Stimulated activated CD8-positive, alpha-beta memory T cell treated with anti-CD3 and anti-CD28 coated beads, Interleukin-7, amount 100 ng/mL, for 24 hours (primary cell): ENCODE measurements at places on chromosomes 2 and 18.
A peak's percentile ranks its signal among the peaks of the same experiment; 100 is the strongest.

DNA sequence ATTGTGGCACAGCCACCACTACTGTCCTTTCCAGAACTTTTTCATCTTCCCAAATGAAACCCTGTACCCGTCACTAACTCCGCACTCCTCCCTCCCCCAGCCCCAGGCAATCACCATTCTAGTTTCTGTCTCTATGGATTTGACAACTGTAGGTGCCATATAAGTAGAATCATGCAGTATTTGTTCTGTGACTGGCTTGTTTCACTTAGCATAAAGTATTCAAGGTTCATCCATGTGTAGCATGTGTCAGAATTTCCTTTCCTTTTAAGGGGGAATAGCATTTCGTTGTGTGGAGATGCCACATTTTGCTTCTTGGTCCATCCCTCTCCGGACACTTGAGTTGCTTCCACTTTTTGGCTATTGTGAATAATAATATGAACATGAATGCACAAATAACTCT is 842 bp upstream of the CKAP2L start:
- DNase-seq: no peak

GRCh38 chr2:137254052-137254451 is 488.7 kb downstream of the THSD7B start:
- DNase-seq: no peak

- no peak for DNase-seq
These were observed 434.0 kb upstream of the SPHKAP start for GRCh38 chr2:228615496-228615895.

GRCh38 chr18:12882453-12883371 is 1.3 kb downstream of the PTPN2 start:
- DNase-seq: no peak

- DNase-seq: no peak
These were observed 222.9 kb downstream of the KLHL29 start for GRCh38 chr2:23607925-23608324.

DNA sequence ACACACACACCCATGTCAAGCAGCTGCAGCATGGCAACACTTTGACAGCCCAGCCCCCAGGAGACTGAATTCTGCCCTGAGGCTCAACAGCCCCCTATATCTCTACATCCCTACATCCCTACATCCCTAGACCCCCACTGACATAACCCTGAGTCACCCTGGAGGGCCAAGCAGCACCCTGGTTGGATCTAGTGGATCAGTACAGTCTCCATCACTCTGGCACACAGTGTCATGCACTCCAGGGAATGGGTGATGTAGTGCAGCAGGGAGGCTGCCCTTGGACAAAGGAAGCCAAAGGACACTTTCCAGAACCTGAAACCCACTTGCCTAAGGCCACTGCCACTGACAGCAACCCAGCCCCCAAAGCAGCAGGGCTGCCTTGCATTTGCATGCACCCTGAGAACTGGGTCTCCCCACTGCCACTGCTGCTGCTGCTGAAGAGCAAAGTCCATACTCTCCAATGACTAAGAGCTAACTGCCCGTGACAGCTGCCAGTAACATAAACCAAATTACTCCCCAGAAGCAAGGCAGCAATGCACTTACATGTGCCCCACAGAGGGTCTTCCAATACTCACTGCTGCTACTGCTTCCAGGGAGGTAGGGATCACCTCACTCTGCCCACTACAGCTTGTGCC is 681.6 kb upstream of the KLHL29 start:
- DNase-seq: no peak

GRCh38 chr18:62386091-62386490 is 61.0 kb downstream of the TNFRSF11A start:
- no peak for DNase-seq

DNA sequence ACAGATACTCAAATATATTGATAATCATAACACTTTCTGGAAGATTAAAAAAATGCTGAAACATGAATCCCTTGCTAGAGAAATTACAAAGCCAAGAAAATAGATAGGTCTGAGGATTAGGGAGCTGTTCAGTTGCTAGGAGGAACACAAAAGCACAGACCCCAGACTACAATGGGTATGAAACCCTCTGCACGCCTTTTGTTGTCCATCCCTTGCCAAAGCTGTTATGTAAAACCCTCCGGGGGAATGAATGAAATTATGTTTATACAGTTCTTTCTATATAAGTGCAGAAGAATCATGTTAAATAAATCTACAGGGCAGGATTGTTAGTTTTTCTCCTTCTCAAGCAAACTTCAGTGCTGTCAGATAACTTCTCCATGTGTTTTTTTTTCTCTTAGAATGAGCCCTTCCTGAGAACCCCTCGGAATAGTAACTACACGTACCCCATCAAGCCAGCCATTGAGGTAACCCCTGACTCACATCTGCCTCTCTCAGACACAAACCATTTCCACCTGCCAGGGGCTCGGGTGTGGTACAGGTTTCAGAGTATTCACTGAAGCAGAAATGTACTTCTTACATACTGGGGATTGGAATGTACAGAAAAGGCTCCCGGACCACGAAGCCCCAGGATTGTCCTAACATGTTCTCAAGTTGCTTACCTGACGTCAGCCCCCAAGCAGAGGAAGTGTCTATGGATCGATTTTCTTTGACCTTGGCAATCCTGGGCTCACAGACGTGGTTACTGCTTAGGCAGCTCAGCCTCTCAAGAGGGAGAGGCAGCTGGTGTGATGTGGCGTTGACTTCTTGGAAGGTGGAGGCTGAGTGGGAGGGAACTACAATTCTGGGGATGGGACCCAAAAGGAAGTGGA is 118.0 kb downstream of the PLB1 start:
- DNase-seq: no peak

GRCh38 chr2:186027922-186028321 is 289.3 kb downstream of the FSIP2 start:
- DNase-seq: no peak

DNA sequence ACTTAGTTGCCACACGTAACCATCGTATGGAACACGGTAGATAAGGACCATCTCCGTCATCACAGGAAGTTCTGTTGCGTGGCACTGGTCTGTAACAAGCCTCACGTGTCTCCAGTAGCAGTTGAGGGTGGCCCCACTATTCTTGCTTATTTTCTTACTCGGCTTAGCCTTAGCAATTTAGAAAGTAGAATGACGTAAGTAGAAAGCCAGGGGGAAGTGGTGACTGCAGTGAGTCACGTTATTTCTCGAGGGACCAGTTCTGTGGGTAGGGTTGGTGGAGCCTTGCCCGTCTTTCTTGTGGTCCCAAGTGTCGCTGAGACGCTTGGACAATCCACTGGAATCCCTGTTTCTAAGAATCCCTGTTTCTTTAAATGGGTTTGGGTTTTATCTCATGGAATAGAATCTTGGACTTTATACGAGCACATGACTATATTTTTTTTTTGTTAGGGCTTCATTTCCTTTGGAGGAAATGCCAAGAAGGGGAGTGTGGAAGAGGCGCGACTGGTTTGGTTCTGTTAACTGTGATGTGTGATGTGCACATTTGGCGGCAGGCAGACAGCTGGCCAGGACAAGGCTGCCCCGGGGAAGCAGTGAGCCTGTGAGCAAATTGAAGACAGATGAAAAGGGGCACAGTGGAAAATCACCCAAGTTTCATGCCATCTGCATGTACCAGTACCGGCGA is 96.2 kb downstream of the CABLES1 start:
- DNase-seq: peak; percentile 41

DNA sequence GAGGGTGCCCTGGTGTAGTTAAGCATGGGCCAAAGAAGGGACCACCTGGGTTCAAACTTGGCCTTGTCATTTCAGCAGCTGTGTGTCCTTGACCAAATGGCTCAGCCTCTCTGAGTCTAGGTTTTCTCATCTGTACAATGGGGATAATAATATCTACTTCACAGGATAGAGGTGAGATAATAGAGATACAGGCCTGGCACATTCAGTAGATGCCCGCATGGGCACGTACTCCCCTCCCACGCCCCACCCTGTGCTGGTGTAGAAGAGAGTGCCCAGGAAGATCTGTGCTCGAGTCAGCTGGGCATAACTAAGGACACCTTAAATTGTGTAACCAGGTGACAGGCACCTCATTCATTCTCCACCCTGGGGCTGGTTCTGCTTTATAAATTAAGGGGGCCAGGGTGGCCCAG is 8.4 kb upstream of the TMEM185B start:
- DNase-seq: no peak

DNA sequence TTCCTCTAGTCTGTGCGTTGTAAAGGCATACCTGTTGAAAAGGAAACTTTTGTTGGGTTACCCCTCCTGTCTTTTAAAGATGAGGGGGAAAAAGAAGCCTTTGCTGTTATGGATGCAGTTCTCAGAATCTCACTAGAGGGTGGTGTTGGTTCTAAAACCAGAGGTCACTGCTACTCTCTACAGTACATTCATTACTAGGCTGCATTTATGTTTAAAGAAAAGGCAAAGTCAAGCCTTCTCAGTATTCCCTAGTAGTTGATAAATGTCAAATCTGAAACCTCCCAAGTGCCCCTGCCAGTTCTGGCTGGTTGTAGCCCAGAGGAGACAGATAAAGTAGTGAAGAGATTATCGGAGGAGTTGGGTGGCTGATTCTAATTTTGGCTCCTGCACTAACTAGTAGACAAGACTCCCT is 1.4 kb upstream of the PLCL1 start:
- DNase-seq: no peak

DNA sequence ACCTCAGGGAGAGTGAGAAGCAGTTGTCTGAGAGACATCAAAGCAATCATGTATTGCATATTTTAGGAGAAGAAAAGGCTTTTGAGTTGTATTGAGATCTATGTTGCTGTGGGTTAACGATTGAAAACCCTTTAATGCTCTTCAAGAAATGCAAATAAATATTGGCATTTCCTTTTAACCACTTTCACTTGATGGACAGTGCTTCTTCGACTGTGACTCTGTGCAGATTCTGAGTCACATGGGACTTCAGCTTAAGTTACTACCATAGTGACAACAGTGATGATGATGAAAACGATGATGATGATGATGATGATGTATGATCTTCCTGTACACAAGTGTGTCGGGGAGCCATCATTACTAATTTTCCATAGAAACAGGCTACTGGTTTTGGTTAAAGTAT is 181.8 kb downstream of the AKAIN1 start:
- no peak for DNase-seq

GRCh38 chr2:152349416-152349815 is 14.4 kb downstream of the FMNL2 start:
- DNase-seq: no peak

DNA sequence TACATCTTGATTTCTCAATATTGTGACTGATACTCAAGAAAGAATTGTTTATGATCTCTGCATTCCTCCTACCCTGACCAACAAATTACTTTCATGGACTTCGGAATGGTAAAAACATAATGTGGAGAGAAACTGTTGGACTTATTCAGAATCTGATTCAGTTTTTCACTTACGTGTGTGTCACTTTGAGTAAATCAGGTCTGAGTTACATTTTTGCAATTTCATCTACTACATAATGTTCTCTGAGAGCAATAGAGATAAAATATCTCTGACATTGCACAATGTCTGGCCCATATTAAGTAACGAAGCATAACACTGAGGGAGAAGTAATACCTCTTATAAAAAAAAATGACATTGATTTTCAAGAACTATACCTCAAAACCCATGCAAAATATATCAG is 1337.9 kb upstream of the CHAC2 start:
- DNase-seq: no peak

DNA sequence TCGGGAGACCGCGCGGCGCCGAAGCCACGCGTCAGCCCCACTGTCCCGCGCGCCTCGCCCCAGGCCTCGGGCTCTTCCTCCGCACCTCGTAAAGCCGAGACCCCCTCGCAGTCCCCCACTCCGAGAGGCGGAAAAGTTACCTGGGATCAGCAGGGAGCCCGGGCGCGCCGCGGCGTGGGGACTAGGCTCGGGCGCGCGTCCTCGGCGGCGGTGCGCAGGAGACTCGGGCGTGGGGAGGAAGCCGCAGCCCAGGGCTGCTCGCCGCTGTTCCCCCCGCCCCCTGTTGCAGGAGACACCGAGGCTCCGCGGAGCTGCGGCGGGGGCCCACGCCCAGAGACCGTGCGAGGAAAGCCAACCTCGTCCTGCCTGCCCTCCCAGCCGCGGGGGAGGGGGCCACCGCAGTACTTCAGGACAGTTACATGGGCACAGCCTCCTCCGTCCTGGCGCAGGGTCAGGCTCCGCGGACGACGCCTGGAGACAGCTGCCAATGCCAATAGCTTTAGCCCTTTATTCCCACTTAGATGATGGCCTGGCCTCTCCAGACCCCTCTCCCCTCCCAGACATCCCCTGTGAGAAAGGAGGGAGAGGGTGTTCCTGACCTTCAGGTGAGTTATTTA is at the start of gene EPB41L3:
Gene EPB41L3 (minus strand): TSS at position 225 of the 617 bp plus-strand sequence. CDS start 54,814 bp downstream, outside the sequence.
- no peak for DNase-seq

DNA sequence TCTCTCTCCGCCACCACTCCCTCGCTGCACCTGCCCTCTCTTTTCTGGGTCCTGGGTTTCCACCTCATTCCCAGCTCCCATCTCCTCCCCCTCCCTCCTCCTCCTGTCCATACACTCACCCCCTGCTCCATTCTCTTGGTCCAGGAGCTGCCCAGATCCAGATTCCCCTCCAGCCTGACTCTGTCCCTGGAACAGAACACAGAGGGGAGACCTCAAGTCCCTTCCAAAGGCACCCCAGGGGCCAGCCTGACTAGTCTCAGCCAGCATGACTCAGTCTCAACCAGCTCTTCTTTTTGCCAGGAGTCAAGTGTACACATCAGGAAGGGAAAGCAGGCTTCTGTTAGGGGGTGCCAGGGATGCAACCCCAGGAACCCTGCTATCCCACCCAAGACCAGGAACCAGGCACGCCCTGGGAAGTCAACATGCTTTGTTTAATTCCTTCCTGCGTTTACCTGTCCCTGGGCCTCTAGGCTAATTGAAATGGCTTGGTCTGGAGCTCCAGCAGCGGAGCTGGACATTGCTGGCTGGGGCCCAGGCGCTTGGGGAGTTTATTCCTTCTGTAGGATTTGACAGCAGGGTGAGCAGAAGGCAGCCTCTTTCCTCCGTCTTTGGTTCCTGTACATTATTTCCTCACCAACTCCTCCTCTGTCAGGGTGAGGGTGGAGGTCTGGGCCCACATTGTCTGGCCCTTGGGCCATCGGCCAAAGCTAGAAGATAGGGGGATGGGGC is 28.4 kb upstream of the SELENOI start:
- no peak for DNase-seq

- DNase-seq: no peak
These were observed 107.5 kb upstream of the SRD5A2 start for GRCh38 chr2:31688282-31688681.

DNA sequence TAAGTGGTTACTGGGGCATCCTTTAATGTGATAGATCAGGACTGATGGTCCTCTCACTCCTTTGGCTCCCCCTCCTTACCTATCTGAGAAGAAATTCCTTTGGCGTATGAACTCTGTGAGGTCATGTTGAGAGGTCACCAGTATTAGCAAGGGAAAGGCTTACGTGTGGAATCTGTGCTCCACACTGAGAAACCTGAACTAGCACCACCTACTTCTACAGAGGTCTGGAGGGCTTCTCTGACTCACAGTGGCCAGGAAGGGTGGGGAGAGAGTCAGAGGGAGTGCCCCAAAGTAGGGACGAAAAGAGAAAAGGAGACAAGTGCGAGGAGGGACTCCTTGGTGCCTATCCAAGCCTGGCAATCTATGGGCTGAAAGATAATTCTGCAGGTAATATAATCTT is 348.6 kb downstream of the TNS1 start:
- DNase-seq: no peak

- no peak for DNase-seq
These were observed 70.6 kb downstream of the EMILIN2 start for GRCh38 chr18:2917259-2918047.
